Body of pancreas (tissue), 4 donors: ENCODE measurements at places on chromosomes 3 and 15. TPM values are rescaled to one million over a fixed set of nuclear protein-coding genes. Genes with fewer than 3 reads are reported as not detected.

DPP8 gene
- 27.4 TPM for total RNA-seq

PPP2R3A gene
- total RNA-seq = 11.2 TPM

ARNT2 gene
- 5.3 TPM for total RNA-seq

SH2D7 gene
- total RNA-seq = not detected

RLBP1 gene
- not detected for total RNA-seq

ARPP21 gene
- not detected for total RNA-seq

PLSCR2 gene
- not detected for total RNA-seq

SIDT1 gene
- total RNA-seq = 1.6 TPM

GABRR3 gene
- not detected for total RNA-seq

RAB6B gene
- total RNA-seq = 3.0 TPM

PYGO1 gene
- 1.3 TPM for total RNA-seq

LMCD1 gene
- total RNA-seq = 10.9 TPM

GNAT1 gene
- not detected for total RNA-seq

ZMAT3 gene
- 9.3 TPM for total RNA-seq

FEZF2 gene
- total RNA-seq = not detected

TERC gene
- total RNA-seq = 79.1 TPM

PIERCE2 gene
- total RNA-seq = 2.1 TPM

RPL35A gene
- total RNA-seq = 462 TPM

ROPN1 gene
- not detected for total RNA-seq

CYP1A1 gene
- total RNA-seq = 1.6 TPM

GOLGA8G gene
- total RNA-seq = not detected

MOBP gene
- not detected for total RNA-seq

HGD gene
- total RNA-seq = 14.2 TPM

AADACL2 gene
- not detected for total RNA-seq

SPTBN5 gene
- 0.52 TPM for total RNA-seq

DNAH1 gene
- 6.0 TPM for total RNA-seq

FILIP1L gene
- total RNA-seq = 27.8 TPM

PTH1R gene
- total RNA-seq = 1.8 TPM

ULK4 gene
- total RNA-seq = 7.3 TPM

ACTC1 gene
- 1.6 TPM for total RNA-seq

PAQR5 gene
- total RNA-seq = 6.5 TPM

AGBL1 gene
- total RNA-seq = not detected

PIK3CA gene
- total RNA-seq = 6.3 TPM

DIS3L gene
- 17.5 TPM for total RNA-seq

MKRN2OS gene
- not detected for total RNA-seq

CYP19A1 gene
- total RNA-seq = 0.26 TPM
